Fibroblast of skin of left quadriceps (primary cell): ENCODE measurements at places on chromosomes 2 and 18.

DNA sequence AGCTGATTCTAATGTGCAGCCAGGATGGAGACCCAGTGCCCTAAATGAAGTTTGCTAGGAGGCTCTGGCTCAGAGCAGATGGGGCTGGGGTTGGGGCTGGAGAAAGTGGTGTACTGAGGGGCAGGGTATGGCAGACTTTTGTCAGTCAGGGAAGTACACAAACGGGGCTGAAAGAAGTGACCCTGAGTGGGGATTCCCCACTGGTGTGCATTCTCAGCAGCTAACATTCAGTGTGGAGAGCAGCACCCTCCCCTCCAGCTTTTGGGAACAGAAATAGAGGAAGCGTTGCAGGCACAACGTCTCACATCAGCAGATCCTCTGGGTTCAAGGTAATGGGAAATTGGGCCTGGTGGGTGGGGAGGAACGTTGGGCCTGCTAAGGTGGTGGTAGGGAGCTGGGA is 89.1 kb upstream of the GCFC2 start:
- no peak for DNase-seq

GRCh38 chr18:45408218-45408617 is 207.1 kb upstream of the SLC14A2 start:
- DNase-seq: no peak

DNA sequence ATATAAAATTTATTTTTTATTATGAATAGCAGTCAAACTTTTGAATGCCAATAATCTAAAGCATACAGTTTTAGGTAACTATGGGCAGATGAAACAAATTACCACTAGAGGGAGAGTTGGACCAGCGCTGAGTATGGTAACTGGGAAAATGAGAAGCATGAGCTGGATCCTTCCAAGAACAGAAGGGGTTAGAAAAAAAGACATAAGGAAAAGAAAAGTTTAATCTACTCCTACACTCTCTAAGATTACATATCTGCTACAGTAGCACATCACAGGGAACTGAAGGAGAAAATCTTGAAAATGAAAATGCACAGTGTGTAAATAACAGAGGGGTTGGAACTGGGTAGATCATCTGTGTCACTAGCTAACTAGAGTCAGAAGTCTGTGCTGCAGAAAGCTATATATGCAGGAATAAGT is 15.5 kb downstream of the REG3G start:
- no peak for DNase-seq

GRCh38 chr2:215080545-215080944 is 57.9 kb downstream of the ABCA12 start:
- no peak for DNase-seq

GRCh38 chr2:187485523-187485922 is 37.5 kb upstream of the CALCRL start:
- DNase-seq: no peak

DNA sequence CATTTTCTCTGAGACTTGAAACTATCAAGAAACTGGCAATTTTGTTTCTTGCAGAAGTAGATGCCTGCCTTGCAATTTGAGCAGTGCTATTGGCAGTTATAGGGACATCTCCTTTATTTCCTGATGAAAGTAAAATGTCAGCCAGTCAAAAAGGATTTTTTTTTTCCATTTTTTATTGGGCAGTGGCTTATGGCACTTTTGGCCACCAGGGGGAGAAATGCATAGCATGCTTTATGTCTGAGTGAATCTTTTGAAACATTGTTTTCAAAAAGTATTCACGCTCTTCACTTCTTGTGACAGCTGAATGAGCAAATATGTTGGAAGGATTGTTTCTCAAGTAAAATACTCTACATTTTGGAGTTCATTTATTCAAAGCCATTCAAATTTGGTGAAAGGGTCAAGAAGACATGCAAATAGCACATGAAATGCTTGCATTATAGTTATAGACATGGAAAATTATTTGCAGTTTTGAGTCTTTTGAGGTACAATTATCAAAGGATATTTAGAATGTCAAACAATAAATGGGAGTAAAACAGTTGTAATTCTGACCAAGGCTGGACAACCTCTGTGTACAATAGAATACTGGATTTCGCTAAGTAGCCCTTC is 491.0 kb downstream of the CDH2 start:
- DNase-seq: no peak

DNA sequence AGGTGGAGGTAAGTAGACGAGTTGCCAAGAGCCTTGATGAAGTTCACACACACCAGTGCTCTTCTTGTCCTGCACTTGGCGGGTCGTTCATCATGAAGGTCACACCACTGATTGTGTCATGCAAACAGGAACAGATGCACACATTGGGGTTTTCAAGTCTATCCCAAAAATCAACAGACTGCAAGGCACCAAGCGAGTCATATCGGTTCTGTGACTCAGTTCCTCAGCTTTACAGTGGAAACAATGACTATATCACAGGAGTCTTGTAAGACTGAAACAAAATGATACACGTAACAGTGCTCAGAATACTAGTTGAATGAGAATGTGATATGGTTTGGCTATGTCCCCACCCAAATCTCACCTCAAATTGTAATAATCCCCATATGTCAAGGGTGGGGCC is 526.9 kb upstream of the ID2 start:
- no peak for DNase-seq

- no peak for DNase-seq
Measured at GRCh38 chr2:179861027-179861415, 391 bp downstream of the ZNF385B start.

DNA sequence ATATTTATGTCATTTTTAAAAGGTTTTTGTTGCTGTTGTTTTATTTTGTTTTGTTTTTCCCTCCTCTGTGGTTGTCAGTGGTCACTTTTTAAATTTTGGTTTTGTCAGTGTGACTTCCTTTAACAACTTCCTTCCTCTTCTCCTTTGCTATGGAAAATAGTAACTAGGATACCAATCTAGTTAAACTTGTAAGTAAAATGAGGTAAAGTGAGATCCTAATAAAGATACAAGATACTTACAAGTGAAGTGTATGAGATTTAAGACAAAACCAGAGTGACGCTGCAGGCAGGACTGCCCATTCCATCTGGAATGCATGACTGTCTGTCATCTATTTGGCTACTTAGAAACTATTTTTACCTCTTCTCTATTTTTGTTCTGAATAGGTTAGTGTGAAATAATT is 30.6 kb upstream of the CREB1 start:
- DNase-seq: no peak

GRCh38 chr2:240831594-240832204 is 11.7 kb upstream of the KIF1A start:
- no peak for DNase-seq

- no peak for DNase-seq
Measured at GRCh38 chr18:11104307-11104706, 45.1 kb downstream of the PIEZO2 start.

DNA sequence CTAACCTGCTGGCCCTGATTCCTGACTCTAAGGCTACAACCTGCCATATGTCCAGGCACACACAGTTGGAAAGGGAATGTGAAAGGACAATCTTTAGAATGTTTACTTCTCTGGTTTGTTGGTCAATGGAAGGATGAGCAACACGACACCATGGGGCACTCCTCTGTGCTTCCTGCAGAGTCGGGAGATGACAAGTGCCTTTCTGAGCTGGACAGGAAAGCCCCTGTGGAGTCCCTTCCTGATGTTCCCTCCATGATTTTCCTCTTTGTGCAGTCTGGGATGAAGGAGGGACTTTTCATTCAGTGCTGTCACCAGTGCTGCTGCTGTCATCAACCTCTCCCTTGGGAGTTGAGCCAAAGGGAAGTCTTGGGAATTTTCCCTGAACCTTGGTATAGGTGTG is 22.6 kb upstream of the SERPINB7 start:
- no peak for DNase-seq

DNA sequence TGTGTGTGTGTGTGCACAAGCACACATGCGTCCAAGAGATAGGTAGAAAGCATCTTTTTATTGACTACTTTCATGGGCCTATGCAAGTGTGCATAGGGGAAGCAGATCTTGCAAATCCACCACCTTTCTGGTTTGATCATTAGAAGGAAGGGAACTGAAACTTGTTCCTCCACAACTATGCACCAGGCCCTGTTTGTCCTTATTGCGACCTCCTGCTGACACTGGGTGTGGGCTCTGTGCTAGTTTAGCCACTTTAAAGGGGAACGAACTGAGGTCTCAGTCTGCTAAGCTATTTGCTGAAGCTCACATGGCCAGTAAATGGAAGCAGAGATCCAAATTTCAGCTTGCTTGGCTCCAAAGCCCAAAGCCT is 32.1 kb upstream of the INSIG2 start:
- DNase-seq: no peak

- DNase-seq: no peak
Measured at GRCh38 chr2:14996351-14997014, 364.0 kb downstream of the LRATD1 start.

GRCh38 chr2:151575338-151575737 is 158.9 kb downstream of the NEB start:
- DNase-seq: no peak

- peak; percentile 74 for DNase-seq
Measured at GRCh38 chr18:45993438-45993837, 26.3 kb upstream of the EPG5 start.

DNA sequence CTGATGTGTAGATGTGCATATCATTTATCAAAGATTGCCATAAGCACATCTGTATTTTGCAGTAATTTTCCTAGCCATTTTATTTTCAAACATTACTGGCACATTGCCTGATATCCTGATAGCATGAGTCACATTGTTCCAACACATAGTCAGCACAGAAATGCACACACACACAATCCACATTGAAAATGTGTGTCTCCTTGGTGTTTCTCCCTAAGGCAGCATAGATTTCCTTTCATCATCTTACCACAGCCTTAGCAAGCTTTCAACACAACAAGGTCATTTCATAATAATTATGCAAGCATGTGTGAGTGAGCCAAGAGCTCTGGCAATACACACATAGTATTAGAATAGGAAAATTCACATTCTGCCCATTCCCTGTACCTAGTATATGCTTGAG is 245.4 kb upstream of the MEIS1 start:
- peak; percentile 3 for DNase-seq

DNA sequence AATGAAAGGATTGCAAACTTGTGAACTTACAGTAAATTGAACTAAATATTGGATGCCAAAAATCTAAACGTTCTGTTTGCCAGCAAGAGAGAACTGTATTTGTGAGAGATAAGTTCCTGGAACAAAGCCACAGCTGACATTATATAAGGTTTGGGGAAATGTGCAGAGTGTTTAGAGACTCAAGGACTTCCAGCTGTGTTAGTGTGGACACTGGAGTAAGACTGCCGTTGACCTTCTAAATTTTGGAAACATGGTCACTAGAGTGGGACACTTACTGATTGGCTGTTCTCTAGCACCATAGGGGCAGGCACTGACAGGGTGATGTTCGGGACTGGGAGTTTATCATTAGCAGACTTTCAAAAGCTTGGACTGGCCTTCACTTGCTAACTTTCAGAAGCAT is 40.5 kb downstream of the SCN9A start:
- DNase-seq: no peak

GRCh38 chr2:2057125-2057721 is 273.9 kb downstream of the MYT1L start:
- no peak for DNase-seq

- no peak for DNase-seq
Measured at GRCh38 chr2:68723181-68723580, 11.4 kb upstream of the ARHGAP25 start.

GRCh38 chr2:183057333-183057985 is 19.2 kb upstream of the NCKAP1 start:
- no peak for DNase-seq

- DNase-seq: no peak
Measured at GRCh38 chr2:134625311-134625710, 93.5 kb downstream of the TMEM163 start.

DNA sequence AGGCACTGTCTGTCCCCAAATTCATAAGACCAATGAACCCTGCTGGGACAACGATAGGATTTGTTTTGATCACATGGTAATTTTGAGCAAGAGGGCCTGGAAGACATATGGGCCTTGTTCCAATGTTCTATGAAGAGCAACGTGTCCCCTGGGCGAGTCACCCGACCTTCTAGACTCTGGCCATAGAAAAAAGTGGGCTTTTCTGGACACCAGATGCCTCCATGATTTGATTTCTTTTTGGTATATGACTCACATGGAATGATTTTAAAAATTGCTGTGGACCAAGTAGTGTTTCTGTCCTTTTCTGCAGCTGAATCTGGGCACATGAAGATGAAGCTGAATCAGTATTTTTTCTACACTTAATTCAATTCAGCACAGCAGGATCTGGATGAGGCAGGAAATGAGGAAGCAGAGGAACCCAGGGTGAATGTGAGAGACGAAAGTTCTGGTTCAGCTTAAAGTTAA is 104.9 kb downstream of the CDC42EP3 start:
- DNase-seq: no peak

DNA sequence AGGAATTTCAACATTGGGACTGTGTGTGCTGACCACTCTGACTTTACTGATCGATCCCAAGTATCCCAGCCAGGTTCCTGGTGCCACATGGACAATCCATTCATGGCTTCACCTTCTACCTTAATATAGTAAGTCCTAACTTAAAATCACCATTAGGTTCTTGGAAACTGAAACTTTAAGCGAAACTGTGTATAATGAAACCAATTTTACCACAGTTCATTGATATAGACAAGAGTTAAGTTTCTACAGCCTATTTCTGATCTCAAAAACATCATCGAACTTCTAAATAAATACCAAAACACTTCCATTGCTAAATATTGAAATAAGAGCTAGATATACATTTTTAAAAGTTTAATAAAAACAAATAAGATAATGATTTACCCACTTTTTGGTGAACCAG is 4.4 kb upstream of the EXOC6B start:
- DNase-seq: no peak

GRCh38 chr2:53843595-53843994 is 16.2 kb downstream of the GPR75 start:
- DNase-seq: no peak

- DNase-seq: no peak
Measured at GRCh38 chr18:8610459-8610851, 1.2 kb downstream of the RAB12 start.

DNA sequence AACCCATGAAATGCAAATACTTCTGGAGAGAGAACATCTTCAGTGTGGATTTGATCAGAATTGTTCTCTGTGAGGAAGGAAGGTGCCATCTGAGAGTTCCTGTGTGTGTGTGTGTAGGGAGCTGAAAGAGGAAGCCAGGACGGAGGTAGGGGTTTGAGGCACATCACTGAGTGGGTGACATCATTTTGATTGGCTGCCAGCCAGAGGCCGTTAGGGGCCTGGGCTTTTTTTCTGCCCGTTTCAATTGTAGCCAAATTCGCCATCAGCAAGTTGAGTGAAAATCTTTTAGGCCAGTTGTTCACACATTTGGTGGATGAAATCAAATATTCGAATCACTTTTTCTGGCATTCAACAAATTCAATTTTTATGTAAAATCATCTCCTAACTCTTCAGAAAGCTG is 48.9 kb downstream of the TSN start:
- DNase-seq: no peak

DNA sequence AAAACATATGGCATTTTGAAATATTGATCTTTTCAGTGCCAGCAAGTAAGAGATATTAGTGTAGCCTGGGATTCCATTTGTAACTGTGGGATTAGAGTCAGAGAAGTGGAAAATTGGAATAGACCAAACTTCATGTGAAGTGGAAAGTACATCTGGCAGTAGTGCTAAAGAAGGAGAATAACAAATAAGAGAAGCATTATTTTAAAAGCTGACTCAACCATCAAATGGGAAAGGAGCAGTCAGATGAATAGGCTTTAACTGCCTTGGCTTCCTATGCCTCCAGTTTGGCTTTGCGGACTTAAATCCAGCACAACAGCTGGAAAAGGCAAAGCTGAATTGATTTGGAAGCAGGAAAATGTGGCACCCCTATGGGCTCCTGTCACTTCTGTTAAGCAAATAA is 623.1 kb downstream of the TSN start:
- no peak for DNase-seq
